ENCODE measurements at places on chromosomes 7 and 10.

- no peak for DNase-seq
Measured at GRCh38 chr7:152093717-152094116, 68.2 kb downstream of the GALNT11 start.

- no peak for DNase-seq
Measured at GRCh38 chr7:70356787-70357328, 758.6 kb downstream of the AUTS2 start.

- no peak for DNase-seq
Measured at GRCh38 chr10:98599032-98599610, 152.4 kb upstream of the HPS1 start.

DNA sequence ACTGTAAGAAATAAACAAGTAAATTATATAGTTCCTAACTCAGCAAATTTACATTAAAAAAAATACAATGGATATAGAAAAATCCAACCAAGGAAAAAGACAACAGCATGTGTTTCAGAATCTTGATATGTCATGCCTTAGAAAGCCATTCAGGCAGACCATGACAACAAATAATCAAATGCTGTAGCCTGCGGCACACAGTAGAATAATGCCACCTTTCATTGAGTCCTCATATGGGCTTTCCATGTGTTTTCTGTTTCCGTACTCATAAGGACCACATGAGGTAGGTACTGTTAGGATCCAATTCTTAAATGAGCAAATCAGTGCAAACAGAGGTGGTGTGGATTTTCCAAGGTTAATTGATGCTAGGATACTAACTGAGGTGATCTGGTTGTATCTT is 138.6 kb downstream of the CUBN start:
- no peak for DNase-seq

DNA sequence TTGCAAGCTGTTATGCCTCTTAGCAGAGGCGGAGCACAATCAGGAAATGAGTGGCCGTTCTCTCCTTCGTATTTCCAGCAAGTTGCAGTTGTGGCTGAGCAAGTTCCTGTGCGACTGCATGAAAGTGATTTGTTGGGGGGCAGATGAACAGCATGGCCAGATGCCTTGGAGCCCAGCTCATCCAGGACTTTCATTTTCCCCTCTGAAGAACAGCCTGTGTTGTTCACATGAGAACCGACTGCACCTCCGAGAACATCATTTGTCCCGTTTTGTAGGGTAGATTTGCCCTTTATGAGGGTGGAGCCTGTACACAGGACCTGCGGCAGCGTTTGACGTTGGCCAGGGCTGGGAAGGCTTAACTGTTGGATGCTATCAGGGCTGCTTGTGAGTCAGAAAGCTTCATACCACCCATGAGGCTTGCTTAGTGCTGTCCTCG is 4.4 kb downstream of the BAG3 start:
- DNase-seq = no peak

GRCh38 chr10:101961591-101962498 is 94.1 kb downstream of the ARMH3 start:
- DNase-seq = no peak

GRCh38 chr7:1459920-1460820 is 900 bp upstream of the MICALL2 start:
- DNase-seq = no peak

- no peak for DNase-seq
Measured at GRCh38 chr7:105068886-105069285, 54.9 kb downstream of the KMT2E start.

DNA sequence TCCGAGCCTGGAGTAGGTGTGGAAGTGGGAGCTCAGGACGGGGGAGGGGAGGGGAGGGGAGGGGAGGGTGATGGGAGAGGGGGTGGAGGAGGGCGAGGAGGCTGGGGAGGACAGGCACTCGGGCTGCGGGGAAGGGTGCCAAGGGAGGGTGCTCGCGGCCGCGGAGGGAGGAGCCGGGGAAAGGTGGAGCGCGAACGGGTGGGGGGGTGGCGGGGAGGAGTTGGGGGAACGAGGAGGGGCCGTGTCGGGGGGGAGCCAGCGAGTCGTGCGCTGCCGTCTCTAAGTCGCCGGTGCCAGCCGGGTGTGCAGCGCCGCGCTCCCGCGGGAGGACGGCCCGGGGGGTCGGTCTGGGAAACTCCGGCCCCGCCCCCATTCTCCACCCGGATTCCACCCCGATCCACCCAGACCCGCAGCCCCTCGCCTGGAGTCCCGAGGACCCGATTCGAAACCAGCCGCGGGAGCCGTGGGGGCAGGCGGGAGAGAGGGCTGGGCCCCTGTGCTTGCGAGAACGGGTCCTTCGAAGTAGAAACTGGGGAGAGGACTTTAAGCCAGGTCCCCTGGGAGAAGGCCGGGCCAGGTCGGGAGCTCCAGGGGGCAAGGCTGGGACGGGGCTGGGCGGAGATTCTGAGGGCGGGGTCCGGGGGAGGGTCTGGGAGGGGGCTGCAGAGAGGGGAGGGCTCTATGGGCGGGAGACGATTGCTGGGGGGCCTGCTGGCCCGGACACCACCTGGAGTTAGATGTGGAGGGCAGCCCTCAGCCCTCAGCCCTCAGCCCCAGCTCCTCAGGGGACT is at the start of gene ZNF467:
Gene ZNF467, minus strand, starts transcription at position 143 of the 791 bp plus-strand sequence. CDS start 2,556 bp downstream, outside the sequence.
- peak; percentile 13 for DNase-seq

GRCh38 chr10:88433565-88434186 is 149.4 kb downstream of the RNLS start:
- DNase-seq = no peak

GRCh38 chr7:139985811-139986210 is 76.9 kb downstream of the PARP12 start:
- DNase-seq = no peak

DNA sequence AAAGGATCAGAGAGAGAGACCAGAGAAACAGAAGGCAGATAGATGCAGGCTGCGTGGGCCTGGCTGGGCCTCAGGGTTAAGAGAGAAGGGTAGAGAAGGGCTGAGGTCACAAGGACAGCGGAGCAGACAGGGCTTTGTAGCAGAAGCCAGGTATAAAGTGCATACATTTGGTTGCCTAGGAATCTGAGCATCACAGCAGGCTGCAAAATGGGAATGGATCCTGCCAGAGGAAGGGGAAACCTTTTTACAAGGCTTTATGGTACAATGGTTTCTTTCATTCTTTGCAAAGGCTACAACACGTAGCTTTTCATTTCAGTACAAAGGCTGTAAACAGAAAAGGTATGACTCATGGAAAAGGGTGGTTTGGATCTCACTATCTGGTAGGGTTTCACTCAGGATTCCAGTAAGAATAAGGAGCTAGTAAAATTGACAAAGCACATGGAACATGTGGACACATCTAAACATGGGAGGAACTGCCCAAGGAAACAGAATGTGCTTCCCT is 275.1 kb downstream of the DOCK4 start:
- no peak for DNase-seq

DNA sequence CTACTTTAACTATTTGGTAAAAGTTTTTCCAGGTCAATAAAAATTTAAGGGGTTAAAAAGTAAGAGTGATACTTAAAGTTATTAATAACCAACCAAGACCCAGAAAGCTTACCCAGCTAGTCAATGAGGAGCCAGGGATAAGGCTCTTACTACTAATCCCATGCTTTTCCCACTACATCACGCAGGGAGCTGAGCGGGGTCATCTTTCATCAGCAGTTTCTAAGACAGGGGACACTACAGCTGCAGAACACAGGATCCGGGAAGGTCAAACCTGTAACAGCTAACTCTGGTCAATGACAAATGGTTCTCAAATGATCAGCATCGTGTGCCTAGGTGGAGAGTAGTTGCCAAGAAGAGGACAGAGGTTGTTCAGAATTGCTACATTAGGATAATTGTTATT is 65.1 kb downstream of the RSU1 start:
- no peak for DNase-seq

DNA sequence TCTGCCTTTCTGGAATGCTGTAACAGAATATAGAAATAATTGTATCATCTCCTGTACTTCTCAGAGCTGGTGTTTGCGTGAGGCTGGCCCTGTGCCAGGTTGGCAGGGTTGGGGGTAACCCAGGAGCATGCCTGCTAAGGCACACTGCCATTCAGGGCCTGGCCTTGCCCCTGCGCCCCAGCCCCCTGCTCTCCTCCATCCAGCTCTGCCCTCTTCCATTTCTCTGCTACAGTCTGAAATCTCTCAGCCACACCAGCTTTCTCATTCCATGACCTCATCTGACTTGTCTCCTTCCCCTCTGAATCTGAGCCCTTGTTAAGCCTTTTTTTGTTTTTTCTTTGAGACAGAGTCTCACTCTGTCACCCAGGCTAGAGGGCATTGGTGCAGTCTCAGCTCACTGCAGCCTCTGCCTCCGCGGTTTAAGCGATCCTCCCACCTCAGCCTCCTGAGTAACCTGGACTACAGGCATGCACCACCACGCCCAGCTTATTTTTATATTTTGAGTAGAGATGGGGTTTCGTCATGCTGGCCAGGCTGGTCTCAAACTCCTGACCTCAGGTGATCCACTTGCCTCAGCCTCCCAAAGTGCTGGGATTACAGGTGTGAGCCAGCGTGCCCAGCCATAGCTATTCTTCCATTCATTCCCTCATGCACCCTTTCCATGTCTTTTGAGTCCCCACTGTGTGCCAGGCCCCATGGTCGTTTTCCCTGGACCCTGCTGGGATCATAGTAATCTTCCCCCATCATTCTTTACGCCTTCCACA is 206.8 kb downstream of the CUX1 start:
- no peak for DNase-seq

GRCh38 chr7:80277434-80278427 is 143.1 kb downstream of the GNAI1 start:
- DNase-seq = no peak

- no peak for DNase-seq
Measured at GRCh38 chr10:45452743-45453452, 78.9 kb downstream of the ALOX5 start.

GRCh38 chr10:124697837-124698544 is 46.2 kb downstream of the FAM53B start:
- no peak for DNase-seq

DNA sequence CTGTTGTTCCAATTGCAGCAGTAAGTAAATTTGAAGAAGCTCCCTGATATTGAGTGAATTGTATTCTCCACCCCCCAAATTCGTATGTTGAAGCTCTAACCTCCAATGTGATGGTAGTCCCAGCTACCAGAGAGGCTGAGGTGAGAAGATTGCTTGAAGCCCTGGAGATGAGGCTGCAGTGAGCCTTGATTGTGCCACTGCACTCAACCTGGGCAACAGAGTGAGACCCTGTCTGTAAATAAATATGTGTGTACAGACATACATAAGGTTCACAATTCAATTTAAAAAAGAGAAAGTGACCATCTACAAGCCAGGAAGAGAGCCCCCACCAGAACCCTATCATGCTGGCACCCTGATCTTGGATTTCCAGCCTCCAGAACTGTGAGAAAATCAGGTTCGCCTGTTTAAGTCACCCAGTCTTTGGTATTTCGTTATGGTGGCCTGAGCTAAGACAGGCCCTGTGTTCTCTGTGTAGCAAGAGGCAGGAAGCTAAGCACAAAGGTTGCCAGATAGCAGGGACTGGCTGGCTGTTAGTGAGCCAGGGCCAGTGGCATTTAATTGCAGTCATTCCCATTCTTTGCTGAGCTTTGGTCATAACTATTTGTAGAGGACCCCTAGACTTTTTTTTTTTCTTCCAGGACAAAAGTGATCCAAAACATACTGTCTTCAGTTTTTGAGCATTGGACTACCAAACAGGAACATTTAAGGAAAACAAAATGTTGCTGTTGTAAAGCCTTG is 45.6 kb downstream of the AUTS2 start:
- DNase-seq = no peak

DNA sequence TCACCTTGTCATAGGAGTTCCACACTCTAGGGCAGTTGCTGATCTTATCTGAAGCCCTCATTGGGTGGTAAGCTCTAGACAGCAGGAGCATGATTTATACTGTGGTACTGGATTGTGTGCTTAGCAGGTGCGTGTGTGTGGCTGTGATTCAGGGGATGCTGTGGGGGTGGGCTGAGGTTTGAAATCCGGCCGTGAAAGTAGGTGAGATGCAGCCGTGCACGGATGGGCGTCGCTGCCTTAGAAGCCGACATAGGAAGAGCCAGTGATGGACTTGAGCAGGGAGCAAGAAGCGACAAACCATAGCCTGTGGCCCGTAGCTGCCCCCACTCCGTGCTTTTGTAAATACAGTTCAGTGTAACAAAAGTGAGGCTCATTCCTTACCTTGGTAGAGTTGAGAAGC is 38.2 kb downstream of the PROSER2 start:
- no peak for DNase-seq

Data from stimulated activated CD8-positive, alpha-beta memory T cell treated with anti-CD3 and anti-CD28 coated beads, Interleukin-4, amount 100 ng/mL, for 1 hour (primary cell).